ENCODE measurements at places on chromosomes 7 and 10. TPM values are rescaled to one million over a fixed set of nuclear protein-coding genes. Genes with fewer than 3 reads are reported as not detected.
A peak's percentile ranks its signal among the peaks of the same experiment; 100 is the strongest.

The OPALIN gene
- not detected for total RNA-seq

DNA sequence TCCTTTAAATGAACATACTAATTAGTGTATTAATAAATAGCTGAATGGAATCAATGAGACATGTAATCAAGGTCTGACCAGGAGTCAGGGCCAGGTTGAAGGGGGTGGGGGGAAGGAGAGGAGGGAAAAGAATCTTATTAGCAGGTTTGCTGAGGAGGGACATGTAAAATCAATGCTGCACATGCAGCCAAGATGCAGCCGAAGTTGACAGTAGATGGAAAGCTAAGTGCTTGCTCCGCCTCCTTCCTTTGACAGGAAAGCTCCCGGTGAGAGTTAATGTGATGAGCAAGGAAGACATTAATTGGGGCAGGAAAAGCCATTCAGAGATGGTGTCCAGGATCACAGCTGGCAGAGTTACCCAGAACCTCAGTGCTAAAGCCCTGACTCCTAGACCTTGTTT is 24.4 kb downstream of the PLXNA4 start:
- no peak overlapping the region for H3K27ac ChIP-seq
- H3K4me3 ChIP-seq, result no peak overlapping the region
- no peaks in the 10 kb centered on the region for H3K27me3 ChIP-seq
- H3K36me3 ChIP-seq, result no peaks in the 10 kb centered on the region

DNA sequence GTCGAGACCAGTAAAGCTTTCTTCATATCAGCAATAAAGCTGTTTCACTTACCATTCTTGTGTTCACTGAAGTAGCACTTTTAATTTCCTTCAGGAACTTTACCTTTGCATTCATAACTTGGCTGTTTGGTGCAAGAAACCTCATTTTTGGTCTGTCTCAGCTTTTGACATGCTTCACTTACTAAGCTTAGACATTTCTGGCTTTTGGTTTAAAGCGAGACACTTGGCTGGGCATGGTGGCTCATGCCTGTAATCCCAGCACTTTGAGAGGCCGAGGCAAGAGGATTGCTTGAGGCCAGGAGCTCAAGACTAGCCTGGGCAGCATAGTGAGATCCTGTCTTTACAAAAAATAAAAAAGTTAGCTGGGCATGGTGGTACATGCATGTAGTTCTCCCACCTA is 15.8 kb downstream of the PLEKHA1 start:
- H3K4me1 ChIP-seq, result peaks cover 31% of the 10 kb centered on the region
- H3K27ac ChIP-seq, result no peak overlapping the region
- H3K36me3 ChIP-seq, result peaks cover 10% of the 10 kb centered on the region
- no peak overlapping the region for H3K4me3 ChIP-seq
- no peaks in the 10 kb centered on the region for H3K27me3 ChIP-seq
- no peak for DNase-seq

DNA sequence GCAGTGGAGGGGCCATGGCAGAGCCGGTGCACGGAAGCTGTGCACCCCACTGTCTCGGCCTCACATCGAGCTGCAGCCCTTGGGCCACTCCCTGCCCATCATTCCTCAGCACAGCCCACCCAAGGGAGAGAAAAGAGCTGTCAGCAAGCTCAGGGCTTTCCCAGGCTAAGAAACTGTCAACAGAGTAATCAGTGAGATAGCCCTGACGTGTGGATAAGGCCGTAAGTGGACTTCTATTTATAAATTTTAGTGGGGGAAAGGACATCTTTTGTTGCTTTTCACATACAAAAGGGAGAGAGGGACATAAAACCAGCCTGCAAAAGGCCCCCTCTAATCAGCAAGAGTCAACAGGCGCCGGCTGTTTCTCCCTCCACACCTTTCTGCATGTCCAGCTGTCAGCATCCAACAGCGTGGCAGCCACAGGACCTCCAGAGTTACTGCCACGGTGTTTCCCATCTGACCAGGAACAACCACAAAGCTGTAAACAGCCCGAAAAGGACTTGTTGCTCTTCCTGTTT is 56.8 kb upstream of the DDC start:
- no peak for DNase-seq
- H3K4me3 ChIP-seq, result no peak overlapping the region
- H3K36me3 ChIP-seq, result no peaks in the 10 kb centered on the region
- H3K27ac ChIP-seq, result no peak overlapping the region
- no peaks in the 10 kb centered on the region for H3K27me3 ChIP-seq
- no peaks in the 10 kb centered on the region for H3K4me1 ChIP-seq

DNA sequence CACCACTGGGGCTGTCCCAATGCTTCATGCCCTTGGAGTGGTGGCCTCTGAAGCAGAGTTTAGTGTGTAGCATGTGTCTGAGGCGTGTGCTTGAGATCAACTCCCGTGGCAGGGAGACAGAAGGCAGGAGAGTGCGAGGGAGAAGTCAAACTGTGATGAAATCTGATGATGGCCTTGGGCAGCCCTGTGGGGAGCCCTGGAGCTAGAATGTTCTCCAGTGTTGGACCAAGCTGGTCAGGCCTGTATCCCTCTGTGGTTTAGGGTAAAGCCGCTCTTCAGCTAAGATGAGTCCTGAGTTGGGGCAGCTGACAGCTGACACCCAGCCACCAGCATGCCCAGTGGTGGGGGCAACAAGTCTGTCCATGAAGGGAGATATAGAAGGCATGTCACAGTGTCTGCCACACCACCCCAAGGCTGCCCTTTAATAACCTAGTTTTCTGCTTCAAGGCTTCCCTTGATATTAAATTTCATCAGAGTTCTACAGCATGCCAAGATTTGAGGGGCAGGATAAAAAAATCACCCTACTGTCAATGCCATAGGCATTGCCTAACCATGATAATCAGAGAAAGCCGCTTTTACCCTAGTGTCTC is 170.5 kb upstream of the SVIL start:
- no peak for DNase-seq
- H3K36me3 ChIP-seq, result no peaks in the 10 kb centered on the region
- no peak overlapping the region for H3K4me3 ChIP-seq
- H3K27me3 ChIP-seq, result no peaks in the 10 kb centered on the region

- no peaks in the 10 kb centered on the region for H3K36me3 ChIP-seq
- H3K4me1 ChIP-seq, result peaks cover 15% of the 10 kb centered on the region
- H3K27ac ChIP-seq, result no peak overlapping the region
- H3K27me3 ChIP-seq, result no peaks in the 10 kb centered on the region
These were observed 2.6 kb downstream of the CDHR1 start for GRCh38 chr10:84196941-84197340.

DNA sequence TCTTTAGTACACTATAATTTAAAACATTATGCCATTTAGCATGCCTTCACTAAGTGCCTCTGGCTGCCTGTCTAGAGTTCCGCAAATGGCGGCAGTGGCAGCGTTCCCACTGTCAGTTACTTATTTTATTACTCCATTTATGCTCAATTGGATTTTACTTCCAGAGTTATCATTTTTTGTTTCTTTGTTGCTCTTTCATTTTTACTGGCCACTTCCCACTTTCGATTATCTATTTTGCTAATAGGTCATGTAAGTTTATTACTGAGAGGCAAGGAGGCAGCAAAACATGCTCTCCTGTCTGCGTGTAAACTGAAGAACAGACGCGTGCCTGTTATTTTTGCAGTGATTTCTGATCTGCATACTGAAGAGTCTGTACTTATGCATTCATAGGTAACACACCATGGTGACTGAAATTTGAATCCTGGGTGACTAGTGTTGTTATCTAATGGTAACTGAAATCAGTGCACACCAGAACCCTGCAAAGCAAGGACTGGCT is 23.1 kb downstream of the KDM7A start:
- peak overlapping the region; percentile 2 for H3K27ac ChIP-seq
- H3K27me3 ChIP-seq, result no peaks in the 10 kb centered on the region
- no peak for DNase-seq
- H3K4me1 ChIP-seq, result peaks cover 22% of the 10 kb centered on the region
- H3K4me3 ChIP-seq, result no peak overlapping the region
- H3K36me3 ChIP-seq, result peaks cover 10% of the 10 kb centered on the region

GRCh38 chr10:14601872-14602725 is 172.6 kb downstream of the FAM107B start:
- H3K27ac ChIP-seq, result peak overlapping the region; percentile 36
- H3K36me3 ChIP-seq, result peaks cover 39% of the 10 kb centered on the region
- peak overlapping the region; percentile 66 for H3K4me3 ChIP-seq
- peak; percentile 83 for DNase-seq
- H3K27me3 ChIP-seq, result no peaks in the 10 kb centered on the region
- H3K4me1 ChIP-seq, result peaks cover 44% of the 10 kb centered on the region

The RSPH10B2 gene
- total RNA-seq, result 1.6 TPM

GRCh38 chr7:40311307-40311706 is 176.5 kb downstream of the SUGCT start:
- H3K4me1 ChIP-seq, result no peaks in the 10 kb centered on the region
- H3K4me3 ChIP-seq, result no peak overlapping the region
- no peaks in the 10 kb centered on the region for H3K27me3 ChIP-seq
- no peaks in the 10 kb centered on the region for H3K36me3 ChIP-seq
- no peak overlapping the region for H3K27ac ChIP-seq
- DNase-seq, result no peak

DNA sequence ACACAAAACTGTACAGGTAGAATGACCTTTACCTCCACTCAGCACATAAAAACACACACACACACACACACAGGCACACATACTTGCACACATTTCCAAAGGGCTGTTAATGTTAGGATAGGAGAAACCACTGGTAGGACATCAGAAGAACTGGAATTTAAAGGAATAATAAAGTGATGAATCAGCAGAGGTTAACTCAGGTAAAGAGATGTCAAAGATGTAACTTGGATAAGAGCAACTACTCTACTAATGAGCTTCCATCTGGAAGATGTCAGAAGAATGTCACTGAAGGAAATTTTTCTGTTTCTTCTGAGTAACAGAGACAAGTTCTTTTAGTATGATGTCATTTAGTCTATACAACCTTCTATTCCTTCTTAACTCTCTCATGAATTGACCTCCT is 26.4 kb upstream of the GPR37 start:
- no peaks in the 10 kb centered on the region for H3K36me3 ChIP-seq
- H3K27me3 ChIP-seq, result no peaks in the 10 kb centered on the region

GRCh38 chr7:101099969-101100781 is 14.9 kb downstream of the TRIM56 start:
- no peaks in the 10 kb centered on the region for H3K4me1 ChIP-seq
- no peak overlapping the region for H3K4me3 ChIP-seq
- H3K27me3 ChIP-seq, result peaks cover 46% of the 10 kb centered on the region
- no peaks in the 10 kb centered on the region for H3K36me3 ChIP-seq
- no peak overlapping the region for H3K27ac ChIP-seq

- H3K27me3 ChIP-seq, result no peaks in the 10 kb centered on the region
- DNase-seq, result no peak
- H3K4me3 ChIP-seq, result no peak overlapping the region
- H3K27ac ChIP-seq, result no peak overlapping the region
- H3K4me1 ChIP-seq, result no peaks in the 10 kb centered on the region
These were observed 18.7 kb upstream of the CYCS start for GRCh38 chr7:25143763-25144162.

GRCh38 chr7:100493476-100494264 is 9.9 kb downstream of the NYAP1 start:
- H3K4me1 ChIP-seq, result peaks cover 7% of the 10 kb centered on the region
- no peak overlapping the region for H3K27ac ChIP-seq
- no peak overlapping the region for H3K4me3 ChIP-seq
- no peaks in the 10 kb centered on the region for H3K27me3 ChIP-seq

DNA sequence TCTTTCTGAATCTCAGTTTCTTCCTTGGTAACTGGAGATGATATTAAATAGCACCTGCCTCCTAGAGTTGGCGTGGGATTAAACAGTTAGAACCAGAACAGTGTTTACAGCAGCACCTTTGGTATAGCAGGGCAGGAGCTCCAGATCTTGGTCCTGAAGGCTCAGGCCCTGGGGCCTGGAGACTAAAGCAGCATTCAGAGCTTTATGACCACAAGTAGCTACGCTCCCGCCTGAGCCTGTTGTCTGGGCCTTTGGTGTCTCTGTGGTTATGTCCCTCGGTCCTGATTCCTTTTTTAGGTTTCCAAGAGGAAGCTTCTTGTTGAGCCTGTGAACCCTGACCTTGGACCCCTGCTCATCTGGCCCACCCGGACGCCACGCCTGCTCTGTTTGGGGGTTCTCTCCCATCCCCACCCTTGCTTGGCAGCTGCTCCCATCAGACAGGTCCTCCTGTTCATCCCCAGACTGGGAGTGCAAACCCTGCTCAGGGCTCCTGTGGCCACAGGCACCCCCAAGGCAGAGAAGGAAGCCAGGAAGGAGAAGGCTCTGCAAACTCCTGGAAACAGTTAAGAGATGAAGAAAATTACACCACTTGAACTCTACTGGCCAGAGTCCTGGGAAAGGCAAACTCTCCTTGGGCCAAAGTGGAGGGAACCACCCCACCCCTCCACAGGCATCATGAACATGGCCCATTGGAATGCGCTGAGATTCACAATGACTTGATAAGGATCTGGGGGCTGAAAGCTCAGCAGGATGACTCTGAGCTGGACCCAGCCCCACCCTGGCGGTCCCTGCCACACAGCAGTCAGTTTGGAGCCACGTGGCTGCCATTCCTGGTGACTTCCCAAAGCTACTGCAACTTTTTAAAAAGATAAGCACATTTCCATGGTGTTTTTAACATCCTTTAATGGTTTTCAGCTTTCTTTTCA is 50.1 kb upstream of the TMEM72 start:
- H3K4me3 ChIP-seq, result no peak overlapping the region
- H3K4me1 ChIP-seq, result peaks cover 13% of the 10 kb centered on the region
- H3K27me3 ChIP-seq, result peaks cover 10% of the 10 kb centered on the region
- DNase-seq, result no peak
- no peak overlapping the region for H3K27ac ChIP-seq
- H3K36me3 ChIP-seq, result no peaks in the 10 kb centered on the region

DNA sequence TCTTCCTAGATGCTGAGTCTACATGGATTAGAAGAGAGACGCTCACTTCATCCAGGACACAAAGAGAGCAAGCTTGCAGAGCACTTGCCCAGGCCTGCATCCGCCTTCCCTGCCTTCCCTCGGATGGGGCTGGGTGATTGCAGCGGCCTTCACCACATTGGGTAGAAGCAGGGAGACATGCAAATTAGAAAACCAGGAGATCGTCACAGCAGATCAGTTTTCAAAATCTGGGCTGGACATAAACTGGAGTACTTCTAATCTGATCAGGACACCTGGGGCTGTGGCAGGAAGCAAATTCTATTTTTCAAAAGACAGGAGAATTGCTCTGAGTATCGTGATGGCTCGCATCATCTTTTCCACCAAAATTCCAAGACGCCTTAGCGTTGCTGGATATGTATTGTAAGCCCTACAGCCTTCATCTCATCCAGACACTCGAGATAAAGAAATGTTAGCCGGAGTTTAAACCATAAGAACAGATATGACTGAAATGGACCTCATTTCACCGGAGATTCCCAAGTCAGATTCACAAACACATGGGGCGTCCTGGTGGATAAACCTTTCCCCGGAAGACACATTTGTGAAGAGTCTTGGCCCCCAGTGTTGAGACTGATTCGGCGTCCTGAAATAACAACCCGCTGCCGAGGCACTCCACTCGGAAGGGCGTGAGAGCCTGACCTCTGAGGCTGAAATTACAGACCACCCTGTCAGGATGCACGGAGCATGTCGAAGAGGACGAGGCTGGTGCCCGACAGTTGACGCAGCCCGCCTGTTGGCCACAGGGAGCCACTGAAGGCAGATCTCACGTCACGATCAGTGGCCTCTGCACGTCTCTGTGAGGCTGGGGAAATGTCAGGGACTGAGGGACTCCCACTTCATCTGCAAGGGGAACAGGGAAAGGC is 91.2 kb upstream of the PARD3 start:
- H3K27me3 ChIP-seq, result no peaks in the 10 kb centered on the region
- no peak for DNase-seq
- H3K4me3 ChIP-seq, result no peak overlapping the region
- H3K4me1 ChIP-seq, result no peaks in the 10 kb centered on the region
- H3K27ac ChIP-seq, result no peak overlapping the region

- no peak for DNase-seq
- no peaks in the 10 kb centered on the region for H3K4me1 ChIP-seq
- no peaks in the 10 kb centered on the region for H3K36me3 ChIP-seq
- H3K27ac ChIP-seq, result no peak overlapping the region
These were observed 86.8 kb upstream of the RSU1 start for GRCh38 chr10:16904049-16904448.

The CYP3A4 gene
- not detected for total RNA-seq

The SGCE gene
- total RNA-seq, result 13.0 TPM
